ENCODE measurements at places on chromosomes 7 and 10. TPM values are rescaled to one million over a fixed set of nuclear protein-coding genes. Genes with fewer than 3 reads are reported as not detected.

The BEND7 gene
- 8.7 TPM for total RNA-seq

The CYP2C8 gene
- not detected for total RNA-seq

The PIK3CG gene
- total RNA-seq = not detected

The ADGRA1 gene
- 0.19 TPM for total RNA-seq

The RPEL1 gene
- total RNA-seq = 0.07 TPM

Data from A549 treated with AZD2906 at 1 μM for 4 hours (cell line).